ENCODE measurements at places on chromosomes 12 and 14.

GRCh38 chr12:71008616-71009015 is 88.1 kb upstream of the PTPRR start:
- no peak overlapping the region for H3K4me3 ChIP-seq
- H3K36me3 ChIP-seq, result no peaks in the 10 kb centered on the region
- no peak overlapping the region for H3K27ac ChIP-seq
- no peak for DNase-seq

DNA sequence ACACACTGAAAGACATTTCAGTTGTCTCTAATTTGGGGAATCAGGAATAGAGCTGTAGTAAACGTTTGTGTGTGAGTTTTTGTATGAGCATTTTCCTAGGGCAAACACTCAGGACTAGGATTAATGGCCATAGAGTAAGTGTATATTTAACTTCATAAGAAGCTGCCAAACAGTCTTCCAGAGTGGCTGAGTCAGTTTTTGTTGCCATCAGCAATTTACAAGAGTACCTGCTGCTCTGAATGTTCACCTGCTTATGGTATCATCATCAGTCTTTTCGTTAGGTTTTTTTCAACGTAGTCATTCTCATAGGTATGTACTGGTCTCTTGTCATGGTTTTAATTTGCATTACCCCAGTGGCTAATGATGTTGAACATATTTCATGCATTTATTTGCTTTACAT is 30.6 kb upstream of the TRHDE start:
- no peaks in the 10 kb centered on the region for H3K27me3 ChIP-seq
- no peaks in the 10 kb centered on the region for H3K4me1 ChIP-seq
- H3K4me3 ChIP-seq, result no peak overlapping the region

DNA sequence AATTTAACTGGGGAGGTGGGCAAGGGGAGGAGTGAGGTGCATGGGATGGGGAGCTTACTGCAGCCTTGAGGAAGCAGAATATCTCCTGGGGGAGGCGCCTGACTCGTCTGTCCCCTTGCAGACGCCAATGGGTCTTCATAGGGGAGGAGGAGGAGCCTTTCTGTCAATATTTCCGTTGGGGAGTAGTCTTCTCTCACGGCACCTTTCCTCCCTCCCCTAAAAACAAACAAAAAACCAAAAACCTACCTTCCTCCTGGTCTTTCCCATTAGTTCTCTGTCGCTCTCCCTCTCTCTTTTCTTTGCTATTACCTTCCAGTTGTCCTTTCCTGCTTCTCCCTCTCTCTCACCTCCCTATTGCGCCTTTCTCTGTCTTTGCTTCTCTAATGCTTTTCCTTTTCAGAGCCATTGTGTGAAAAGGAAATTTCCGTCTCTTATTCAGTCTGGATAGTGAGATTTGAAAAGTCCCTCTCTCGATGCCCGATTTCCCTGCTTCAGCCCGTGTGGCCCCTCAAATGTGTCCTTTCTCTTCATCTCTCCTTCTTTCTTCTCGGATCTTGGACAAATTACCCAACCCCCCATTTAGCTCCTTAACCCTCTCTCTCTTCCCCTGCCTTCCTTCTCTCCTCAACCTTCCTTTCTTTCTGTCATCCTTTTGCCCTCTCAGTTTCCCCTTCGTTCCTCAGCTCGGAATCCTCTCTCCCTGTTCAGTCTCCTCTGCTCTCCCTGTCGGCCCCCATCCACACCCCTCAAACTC is 5.9 kb downstream of the GPR84 start:
- peak overlapping the region; percentile 66 for H3K4me3 ChIP-seq
- peaks cover 37% of the 10 kb centered on the region for H3K4me1 ChIP-seq

DNA sequence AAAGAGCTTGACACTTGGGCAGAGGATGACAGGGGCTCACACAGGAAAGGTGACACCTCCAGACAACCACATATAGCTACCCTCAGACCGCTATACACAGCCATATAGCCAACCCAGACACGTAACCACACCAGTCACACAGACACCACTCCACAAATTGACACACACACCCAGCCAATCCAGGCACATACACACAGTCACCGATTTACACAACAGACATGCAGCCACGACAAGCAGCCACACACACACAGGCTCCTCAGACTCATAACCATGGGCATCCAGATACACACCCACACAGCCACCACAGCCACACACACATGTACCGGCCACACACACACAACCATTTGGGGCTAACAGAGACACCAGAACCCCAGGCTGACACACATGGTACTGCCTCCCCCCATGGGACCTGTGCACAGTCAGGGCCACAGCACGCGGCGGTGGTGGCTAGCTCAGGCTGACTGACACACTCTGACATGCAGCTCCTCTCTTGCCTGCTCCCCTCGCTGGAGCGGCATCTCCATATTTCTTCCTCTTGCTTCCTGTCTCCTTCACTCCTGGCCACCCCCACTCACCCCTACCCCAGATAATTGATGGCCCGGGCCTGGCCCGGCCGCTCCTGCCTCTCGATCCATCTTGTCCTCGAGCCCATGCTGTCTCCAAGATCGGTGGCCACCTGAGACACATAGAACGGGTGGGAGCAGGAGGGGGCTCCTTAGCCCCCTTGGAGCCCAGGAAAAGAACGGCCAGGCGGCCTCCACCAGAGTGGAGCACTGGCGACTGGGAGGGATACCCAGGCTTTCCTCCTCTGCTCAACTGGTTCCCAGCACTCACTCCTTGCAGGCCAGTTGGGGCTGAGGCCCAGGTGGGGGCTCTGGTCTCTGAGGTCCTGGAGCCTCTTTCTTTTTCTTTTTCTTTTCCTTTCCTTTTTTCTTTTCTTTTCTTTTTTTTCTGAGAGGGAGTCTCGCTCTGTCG is 6.0 kb upstream of the SHMT2 start:
- H3K4me3 ChIP-seq, result no peak overlapping the region
- no peaks in the 10 kb centered on the region for H3K36me3 ChIP-seq
- H3K4me1 ChIP-seq, result peaks cover 11% of the 10 kb centered on the region
- H3K27ac ChIP-seq, result no peak overlapping the region

DNA sequence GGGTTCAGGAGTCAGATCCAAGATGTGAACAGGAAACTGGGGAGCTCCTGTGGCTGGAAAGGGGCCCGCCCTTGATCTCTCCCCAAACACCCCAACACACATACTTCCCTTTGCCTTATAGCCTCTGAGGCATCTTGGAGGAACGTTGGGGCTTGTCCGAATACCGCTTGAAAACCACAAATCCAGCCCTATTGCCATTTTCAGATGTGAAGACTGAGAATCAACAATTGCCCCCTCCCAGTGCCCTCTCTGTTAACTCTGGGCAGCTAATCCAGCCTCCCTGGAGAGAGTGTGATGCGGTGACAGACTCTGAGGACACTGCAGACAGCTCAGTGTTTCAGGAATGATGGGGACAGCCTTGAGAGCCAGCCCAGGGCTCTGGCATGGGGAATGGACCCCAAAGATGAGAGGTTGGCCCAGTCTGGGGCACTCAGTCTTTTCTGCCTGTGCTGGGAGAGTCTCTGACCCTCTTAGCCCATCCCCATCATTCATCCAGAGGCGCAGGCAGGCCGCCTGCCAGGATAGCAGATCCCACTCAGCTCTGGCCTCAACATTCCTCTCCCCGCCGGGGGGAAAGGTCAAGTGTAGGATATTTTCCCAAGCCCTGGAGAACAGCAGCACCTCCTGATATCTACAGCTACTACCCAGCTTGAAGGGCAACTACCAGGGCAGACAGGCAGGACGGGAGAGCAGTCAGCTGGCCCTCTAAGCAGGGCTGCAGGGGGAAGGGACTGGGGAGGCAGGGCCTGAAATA is 24.6 kb upstream of the LTBP2 start:
- no peaks in the 10 kb centered on the region for H3K27me3 ChIP-seq
- no peak overlapping the region for H3K27ac ChIP-seq
- H3K4me3 ChIP-seq, result no peak overlapping the region

DNA sequence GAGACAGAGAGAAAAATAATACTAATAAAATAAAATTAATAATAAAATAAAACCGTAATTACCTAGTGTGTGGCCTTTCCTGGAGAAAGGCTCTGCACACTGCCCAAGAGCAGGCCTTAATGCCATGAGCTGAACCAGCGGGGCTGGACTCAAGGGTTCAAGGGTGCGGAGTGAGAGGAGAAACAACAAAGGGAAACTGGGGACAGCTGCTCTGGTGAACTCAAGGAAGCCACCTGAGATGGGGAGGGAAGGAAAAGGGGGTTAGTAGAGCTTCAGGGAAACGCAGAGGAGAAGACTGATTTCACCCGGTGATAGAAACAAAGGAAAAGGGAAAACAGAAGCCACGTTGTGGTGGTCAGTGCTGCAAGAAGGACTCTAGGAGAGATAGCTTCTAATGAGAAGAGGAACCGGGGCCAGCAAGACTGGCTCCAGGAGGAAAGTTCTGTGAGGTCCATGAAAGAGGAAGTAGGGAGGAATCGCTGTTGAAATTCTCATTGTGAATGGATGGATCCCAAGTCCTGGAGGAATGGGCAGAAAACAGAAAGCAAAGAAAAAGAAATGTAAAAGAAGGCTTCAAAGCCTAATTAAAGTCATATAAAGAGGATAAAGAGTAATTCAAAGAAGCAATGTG is 48.3 kb upstream of the BCL2L14 start:
- no peaks in the 10 kb centered on the region for H3K36me3 ChIP-seq
- no peaks in the 10 kb centered on the region for H3K27me3 ChIP-seq
- DNase-seq, result no peak
- H3K27ac ChIP-seq, result no peak overlapping the region
- no peak overlapping the region for H3K4me3 ChIP-seq

- no peak for DNase-seq
- no peaks in the 10 kb centered on the region for H3K27me3 ChIP-seq
- H3K36me3 ChIP-seq, result no peaks in the 10 kb centered on the region
- H3K4me3 ChIP-seq, result no peak overlapping the region
- H3K4me1 ChIP-seq, result peaks cover 27% of the 10 kb centered on the region
- H3K27ac ChIP-seq, result no peak overlapping the region
Observed at GRCh38 chr14:59297071-59297776, 108.8 kb downstream of the DAAM1 start.

GRCh38 chr12:96205908-96206307 is 11.7 kb downstream of the ELK3 start:
- no peak for DNase-seq
- H3K27me3 ChIP-seq, result no peaks in the 10 kb centered on the region
- no peak overlapping the region for H3K27ac ChIP-seq
- no peaks in the 10 kb centered on the region for H3K4me1 ChIP-seq
- H3K36me3 ChIP-seq, result peaks cover 10% of the 10 kb centered on the region
- no peak overlapping the region for H3K4me3 ChIP-seq

Data from SJCRH30 (cell line).